ENCODE measurements at places on chromosomes 12 and 14.

DNA sequence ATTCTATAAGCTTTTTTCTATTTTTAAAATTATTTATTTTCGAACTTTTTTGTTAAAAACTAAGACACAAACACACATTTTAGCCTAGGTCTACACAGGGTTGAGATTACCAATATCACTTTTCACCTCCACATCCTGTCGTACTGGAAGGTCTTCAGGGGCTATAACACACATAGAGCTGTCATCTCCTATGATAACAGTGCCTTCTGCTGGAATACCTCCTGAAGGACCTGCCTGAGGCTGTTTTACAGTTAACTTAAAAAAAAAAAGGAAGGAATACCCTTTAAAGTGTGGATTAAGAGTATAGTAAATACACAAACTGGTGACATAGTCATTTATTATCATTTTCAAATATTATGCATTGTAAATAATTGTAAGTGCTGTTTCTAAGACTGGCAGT lies 43.0 kb downstream of the RASSF8 start:
- no peak for DNase-seq

DNA sequence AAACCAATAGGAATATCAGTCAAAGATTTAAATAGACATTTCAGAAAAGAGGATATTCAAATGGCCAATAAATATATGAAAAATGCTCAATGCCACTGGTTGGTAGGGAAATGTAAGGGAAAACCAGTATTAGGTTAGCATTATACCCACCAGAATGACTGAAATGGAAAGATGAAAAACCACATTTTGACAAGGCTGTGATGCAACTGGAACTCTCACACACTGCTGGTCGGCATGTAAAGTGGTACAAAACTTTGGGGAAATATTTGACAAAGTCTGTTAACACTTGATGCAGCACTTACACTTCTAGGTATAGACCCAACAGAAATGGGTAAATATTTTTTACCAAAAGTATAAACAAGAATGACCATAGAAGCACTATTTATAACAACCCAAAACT lies 163.2 kb upstream of the C14orf180 start:
- DNase-seq = no peak

DNA sequence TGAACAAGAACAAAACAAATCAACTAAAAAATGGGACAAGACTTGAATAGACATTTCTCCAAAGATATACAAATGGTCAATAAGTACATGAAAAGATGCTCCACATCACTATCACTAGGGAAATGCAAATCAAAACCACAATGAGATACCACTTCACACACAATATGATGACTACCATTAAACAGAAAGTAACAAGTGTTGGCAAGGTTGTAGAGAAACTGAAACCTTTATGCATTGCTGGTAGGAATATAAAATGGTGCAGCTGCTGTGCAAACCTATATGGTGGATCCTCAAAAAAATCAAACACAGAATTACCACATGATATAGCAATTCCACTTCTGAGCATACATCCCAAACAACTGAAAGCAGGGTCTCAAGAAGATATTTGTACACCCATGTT lies 5.2 kb downstream of the SMAGP start:
- DNase-seq = no peak

DNA sequence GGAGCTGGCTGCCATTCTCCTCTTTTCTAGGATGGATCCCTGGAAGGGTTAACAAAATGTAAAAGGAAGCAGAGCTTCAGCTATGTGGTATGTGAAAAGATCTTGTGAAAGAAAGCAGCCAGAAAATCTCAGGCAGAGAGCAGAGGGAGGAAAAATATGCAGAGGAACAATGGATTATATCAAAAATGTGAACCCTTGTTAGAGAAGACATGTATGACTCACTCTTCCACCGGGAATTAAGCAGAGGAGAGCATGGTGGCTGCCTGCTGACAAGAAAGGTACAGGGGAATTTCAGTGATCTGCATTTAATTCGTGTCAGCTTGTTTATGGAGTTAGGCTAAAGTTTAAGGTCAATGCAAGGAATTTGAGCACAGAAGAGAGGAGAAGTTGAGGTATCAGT lies 46.3 kb downstream of the KCNA1 start:
- no peak for DNase-seq

DNA sequence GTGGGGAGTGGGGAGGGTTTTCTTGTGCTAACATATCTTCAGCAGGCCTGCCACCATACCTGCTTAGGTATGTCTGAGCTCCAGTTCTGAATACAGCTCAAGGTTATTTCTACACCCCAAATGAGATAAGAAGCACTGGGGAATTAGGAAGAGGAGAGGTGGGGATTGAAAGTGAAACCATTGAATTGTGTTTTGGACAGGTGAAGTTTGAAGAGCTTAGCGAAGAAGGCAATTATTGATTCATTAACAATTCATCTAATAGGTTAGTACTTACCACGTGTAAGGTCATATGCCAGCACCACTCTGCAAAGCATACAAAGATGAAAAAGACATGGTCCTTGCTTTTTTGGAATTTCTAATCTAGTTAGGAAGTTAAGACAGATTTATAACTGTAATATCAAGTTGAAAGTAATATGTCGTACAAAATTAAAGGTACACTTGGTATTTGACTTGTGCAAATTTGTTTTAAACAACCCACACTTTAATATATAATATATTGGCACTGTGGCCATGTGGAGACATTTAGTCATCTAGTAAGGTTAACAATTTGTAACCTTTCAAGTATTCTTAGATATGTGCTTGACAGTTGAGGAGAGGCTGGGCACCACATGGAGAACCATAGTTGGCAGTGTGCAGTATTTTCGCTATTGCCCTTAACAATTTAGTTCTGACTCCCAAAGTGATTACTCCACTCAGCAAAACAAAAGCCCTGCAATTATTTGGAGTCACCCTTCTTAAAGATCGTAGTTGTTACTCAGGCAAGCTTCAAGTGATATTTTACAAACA lies 3.6 kb downstream of the SMCO3 start:
- DNase-seq = peak; percentile 7

- DNase-seq = peak; percentile 10
Measured at GRCh38 chr14:62071039-62071438, 308.8 kb downstream of the SNAPC1 start.

GRCh38 chr14:104897330-104898194 lies 27.1 kb upstream of the PLD4 start:
- DNase-seq = no peak

DNA sequence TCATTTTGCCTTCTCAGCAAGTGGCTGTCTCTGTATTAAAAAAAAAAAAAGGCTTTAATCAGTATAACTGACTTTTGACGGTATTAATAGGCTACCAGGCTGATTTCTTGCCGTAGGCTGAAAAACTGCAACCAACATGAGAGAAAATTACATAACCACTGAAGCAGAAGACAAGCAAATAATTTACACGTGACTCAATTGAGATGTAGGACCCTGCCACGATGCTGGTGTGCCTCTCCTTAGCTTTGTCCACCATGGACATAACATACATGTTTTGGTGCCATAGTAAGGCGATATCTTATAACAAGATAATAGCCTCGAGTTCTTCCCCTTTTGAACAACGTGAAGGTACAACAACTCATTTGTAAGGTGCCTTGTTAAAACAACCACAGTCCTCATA lies 88.7 kb upstream of the GRIP1 start:
- no peak for DNase-seq

- peak; percentile 55 for DNase-seq
Measured at GRCh38 chr12:30622509-30622908, 73.2 kb downstream of the IPO8 start.

DNA sequence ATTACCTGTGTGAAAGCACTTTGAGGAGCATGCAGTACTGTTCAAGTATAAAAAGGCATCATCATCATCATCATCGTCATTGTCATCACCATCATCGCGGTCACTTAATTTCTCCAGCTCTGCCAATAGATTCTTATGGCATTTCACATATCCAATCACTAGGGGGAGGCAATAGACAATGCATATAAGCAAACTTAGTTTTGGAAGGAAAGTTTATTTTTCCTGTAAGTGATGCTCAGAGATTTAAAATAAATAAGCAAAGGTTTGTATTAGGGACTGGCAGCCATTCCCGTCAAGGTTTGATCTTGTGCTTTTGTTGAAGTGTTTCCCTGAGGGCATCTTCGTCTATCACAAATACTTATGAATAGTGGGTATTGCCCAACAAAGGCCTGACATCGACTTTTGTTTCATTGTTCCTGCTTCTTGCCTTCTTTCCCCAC lies 127.4 kb downstream of the KTN1 start:
- peak; percentile 40 for DNase-seq

DNA sequence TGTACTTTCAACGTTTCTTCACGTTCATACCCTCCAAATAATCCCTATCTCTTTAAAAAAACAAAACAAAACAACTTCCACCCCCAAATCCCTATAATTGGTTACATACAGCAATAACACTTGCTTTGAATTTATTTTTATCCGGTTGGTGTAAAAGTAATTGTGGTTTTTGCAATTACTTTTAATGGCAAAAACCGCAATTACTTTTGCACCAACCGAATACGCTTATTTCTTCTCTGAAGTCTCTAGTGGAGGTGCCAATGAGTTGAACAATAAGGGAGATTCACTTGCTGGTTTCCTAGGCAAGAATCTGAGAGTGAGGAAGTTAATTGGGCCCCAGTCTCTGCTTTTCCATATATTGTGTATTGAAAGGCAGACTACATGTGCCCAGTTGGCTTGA lies 133.3 kb downstream of the DACT1 start:
- no peak for DNase-seq

- no peak for DNase-seq
Measured at GRCh38 chr14:65434216-65434850, 21.8 kb downstream of the FUT8 start.

- no peak for DNase-seq
Measured at GRCh38 chr12:58206876-58207275, 265.5 kb downstream of the ATP23 start.

- DNase-seq = peak; percentile 76
Measured at GRCh38 chr14:32648434-32648833, 290.2 kb upstream of the NPAS3 start.

GRCh38 chr12:23906329-23906728 lies 43.1 kb downstream of the SOX5 start:
- no peak for DNase-seq

DNA sequence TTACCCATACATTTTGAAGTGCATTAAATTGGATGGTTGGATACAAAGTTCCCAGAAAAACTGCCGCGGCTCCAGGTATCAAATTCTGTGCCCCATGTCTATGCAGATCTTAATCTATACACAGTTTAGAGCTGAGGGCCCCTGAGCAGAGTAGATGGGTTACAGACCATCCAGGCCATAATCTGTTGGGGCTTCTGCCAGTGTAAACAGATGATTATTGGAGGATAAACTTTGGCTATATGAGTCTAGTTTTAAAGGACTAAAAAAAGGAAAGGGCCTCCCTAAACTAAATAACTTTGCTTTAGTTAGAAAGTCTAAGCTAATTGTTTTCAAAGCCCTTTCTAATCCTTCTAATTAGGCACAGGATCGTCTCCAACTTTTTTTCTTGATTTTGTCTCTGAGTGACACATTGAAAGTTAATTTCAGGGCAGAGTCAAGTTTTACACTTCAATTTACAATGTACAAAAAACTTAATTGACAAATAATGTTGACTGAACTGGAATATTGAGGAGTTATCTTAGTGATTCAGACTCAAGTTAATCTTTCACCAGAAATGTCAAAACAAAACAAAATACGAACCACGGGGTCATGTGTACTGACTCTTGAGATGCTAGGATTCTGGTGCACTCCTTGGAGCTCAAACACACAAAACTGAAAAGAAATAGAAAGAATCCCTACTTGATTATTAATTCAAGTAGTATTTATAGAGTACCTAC lies 133.9 kb upstream of the SCAF11 start:
- DNase-seq = no peak

DNA sequence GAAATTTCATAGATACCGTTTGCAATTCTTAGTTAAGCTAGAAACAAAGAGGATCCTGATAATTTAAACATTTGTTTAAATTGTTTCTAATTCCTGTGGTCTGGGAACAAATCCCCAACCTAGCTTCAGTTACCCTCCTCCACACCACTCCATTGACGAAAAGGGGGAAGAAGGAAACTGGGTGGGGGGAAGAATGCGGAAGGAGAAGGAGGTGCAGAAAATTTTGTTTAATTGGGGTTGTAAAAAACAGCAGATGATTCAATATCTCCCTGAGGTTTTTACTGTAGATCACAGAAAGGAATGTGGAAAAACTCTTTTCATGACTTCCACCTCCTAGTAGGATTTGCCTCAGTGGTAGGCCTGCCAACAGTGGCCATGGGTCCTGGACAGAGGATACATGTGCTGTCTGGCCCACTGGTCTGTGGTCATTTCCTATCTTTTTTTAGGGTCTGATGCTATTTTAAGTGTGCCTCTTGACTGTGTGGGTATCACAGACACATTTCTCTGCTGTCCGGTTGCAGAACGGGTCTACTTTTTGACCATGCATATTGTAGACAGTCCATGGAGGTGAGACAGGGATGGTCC lies 122.9 kb upstream of the PCED1B start:
- DNase-seq = no peak

GRCh38 chr12:64385468-64385867 lies 5.1 kb downstream of the C12orf56 start:
- DNase-seq = peak; percentile 83

GRCh38 chr12:41919526-41920261 lies 225.0 kb downstream of the GXYLT1 start:
- DNase-seq = no peak

DNA sequence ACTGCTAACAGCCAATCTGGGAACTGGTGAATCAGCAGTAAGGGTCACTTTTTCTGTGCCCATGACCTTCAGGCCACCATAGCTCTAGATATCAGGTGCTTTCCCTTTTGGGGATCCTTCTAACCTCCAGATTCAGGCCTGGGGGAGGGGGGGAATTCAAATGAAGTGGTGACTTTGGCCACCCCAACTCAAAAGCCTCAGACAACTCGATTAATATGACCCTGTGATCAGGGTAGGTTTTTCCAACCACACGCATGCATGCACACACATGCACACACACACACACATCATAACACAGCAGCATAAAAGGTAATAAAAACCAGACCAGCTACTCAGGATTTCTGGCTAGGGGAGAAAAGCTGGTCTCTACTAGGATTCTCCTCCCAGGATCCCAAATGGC lies 5.3 kb downstream of the TBX3 start:
- DNase-seq = no peak

DNA sequence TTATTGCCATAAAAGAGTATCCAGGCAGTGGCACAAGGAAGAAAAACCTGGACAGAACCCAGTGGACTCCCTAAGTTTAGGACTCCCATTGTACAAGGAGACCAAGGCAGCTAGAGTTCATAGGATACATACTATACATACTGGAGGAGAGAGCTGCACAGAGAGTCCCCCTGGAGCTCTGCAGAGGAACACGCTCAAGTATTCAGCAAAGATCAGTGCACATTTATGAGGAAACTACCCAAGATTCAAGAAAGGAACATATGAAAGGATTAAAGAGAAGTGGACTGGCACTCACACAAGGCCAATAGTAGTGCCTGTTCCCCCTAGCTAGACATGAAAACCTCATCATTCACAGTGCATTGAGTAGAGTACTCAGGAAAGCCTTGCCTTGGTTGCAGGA lies 43.0 kb upstream of the CHPT1 start:
- DNase-seq = no peak

GRCh38 chr12:62873116-62873825 lies 61.7 kb downstream of the PPM1H start:
- no peak for DNase-seq

GRCh38 chr14:77526266-77526665 lies 27.6 kb upstream of the ISM2 start:
- no peak for DNase-seq

Measured in foreskin fibroblast (primary cell).